Coronary artery (tissue), 2 donors: ENCODE measurements at places on chromosomes 3 and 15.

DNA sequence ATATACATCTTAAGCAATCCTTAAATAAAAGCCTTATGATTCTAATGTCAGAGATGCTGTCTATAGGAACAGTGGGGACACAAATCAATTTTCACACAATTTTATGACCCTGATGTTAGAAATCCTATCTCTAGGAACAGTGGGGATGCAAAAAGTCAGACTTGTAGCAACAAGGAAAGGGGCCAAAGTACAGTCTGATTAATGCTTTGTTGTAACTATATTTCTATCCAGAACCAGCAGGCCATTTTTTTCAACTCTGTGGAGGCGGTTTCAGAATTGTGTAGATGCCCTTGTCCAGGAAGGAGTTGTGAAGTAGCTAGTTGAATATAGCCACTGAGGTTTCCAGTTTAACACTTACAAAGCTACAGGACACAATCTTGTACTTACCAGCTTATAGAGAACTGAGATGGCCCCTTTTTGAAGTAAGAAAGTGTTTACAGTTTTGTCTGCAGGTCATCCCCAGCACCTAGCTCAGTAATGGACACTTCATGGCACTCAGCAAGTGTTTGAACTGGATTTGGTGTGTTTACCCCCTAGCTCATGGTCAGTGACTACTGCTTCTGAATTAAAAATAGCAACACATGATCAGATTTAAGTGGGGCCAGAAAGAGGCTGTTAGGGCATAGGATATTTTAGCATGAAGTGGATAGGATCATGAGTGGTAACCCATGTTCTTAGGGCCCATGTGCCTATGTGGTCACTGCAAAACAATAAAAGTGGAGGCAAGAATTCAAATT lies 54.3 kb downstream of the RAB7A start:
- DNase-seq = no peak

- peak; percentile 75 for DNase-seq
Measured at GRCh38 chr3:14791343-14791945, 27.3 kb upstream of the FGD5 start.

GRCh38 chr3:119195911-119196310 lies 22.5 kb downstream of the UPK1B start:
- DNase-seq = no peak

- no peak for DNase-seq
Measured at GRCh38 chr3:196666001-196666867, 26.7 kb downstream of the NRROS start.

- no peak for DNase-seq
Measured at GRCh38 chr3:141553055-141553454, 66.2 kb downstream of the RASA2 start.

GRCh38 chr3:125351814-125352456 lies 23.2 kb downstream of the ZNF148 start:
- DNase-seq = no peak

GRCh38 chr15:68385240-68385561 lies 46.8 kb downstream of the ITGA11 start:
- DNase-seq = peak; percentile 55

- no peak for DNase-seq
Measured at GRCh38 chr3:156902916-156903315, 76.8 kb downstream of the LEKR1 start.

- no peak for DNase-seq
Measured at GRCh38 chr3:124461838-124462632, 268.2 kb upstream of the UMPS start.

DNA sequence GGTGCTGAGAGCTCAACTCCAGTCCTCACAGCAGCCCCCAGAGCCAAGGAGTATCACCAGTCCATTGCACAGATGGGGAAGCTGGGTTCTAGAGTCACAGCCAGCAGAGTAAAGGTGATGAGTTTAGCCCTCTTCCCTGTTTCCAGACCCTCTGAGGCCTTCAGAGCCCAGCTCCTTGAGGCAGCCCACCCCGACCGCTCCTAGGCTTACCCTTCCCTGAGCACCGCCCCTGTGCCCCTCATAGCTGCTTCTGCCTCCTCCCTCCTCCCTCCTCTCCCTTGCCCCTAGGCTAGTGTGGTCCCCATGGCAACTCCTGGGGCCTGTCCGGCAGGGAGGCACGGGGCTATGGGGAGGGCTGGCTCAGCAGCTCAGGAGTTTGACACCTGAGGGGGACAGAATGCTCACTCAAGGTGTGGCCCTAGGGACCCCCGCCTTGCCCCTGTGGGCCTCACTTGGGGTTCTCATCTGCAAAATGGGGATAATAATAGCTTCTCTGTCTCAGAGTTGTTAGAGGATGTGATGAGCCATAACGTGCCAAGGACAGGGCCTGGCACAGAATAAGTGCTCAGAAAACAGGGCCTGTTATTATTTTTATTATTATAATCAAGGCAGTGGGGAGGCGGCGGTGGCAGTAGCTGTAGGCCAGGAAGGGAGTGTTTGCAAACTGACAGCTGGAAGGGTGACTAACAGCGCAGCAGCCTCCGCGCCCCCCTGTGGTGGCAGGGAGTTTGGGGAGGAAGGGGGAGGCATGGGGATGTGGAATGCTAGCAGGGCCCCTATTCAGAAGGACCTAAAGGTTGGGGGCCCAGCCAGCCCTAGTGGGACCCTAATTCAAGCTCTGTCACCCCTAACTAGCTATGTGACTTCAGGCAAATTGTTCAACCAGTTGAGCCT lies 11.5 kb downstream of the CSK start:
- DNase-seq = no peak

DNA sequence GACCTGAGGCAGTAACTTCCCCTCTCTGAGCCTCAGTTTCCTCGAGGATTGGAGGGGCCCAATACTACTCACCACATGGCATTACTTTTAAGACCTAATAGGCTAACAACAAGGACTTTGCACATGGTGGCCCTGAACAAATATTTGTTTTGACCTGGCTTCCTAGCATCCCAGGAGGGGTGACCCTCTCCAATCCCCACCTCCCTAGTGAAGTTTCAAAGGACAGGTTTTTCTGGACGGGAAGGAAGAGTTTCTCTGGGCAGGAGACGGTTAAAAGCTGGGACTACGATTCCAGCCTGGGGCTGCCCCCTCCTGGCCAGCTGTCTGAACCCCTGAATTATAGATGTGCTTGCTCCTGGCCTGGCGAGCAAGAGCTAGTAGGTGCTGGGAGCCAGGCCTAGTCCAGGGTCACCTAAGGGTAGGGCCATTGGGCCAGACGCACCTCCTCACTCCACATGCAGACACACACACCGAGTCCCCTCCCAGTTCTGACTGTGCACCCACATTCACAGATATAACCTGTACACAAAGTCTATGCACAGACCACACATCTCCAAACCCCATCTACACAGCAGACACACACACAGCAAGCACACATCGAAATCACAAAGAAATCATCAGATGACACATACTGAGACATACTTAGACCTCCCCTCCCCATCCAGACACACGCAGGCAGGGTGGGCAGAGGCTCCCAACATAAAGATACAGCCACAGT lies 2.7 kb upstream of the ISL2 start:
- no peak for DNase-seq

DNA sequence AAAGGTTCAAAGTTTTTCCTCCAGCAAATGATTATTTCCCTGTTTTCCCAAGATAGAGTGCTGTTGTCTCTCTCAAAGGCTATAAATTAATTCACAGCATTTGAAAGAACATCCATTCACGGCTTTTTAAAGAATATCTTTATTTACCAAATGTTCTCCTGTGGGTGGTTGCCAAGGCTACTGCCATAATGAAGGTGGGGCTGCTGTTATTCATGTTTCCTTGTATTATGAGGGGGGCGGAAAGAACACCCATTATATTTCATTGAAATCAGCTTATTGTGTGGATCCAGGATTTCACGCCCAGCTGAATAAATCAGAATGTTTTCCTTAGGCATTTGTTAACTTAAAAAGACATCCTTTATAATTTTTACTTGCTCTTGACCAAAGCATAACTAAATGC lies 10.1 kb downstream of the SRP14 start:
- no peak for DNase-seq

DNA sequence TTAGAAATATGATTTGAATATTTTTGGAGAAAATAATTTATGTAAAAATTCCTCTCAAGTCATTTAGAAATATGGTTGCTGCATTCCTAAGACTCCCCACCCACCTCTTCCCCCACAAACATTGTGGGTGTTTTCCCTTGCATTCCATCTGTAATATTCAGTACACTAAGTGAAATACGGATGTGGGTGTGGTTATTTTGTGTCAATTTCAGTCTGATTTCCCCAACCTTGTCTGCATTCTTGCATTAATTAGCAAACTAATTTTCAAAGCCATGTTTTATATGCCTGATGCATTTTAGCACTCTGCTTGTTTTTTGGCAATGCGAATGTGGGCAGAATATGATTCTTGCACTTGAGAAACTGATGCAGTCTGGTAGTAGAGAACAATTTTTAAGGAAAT lies 408.3 kb upstream of the RGMA start:
- DNase-seq = no peak

- DNase-seq = no peak
Measured at GRCh38 chr3:5016211-5017161, 37.2 kb downstream of the BHLHE40 start.

- DNase-seq = no peak
Measured at GRCh38 chr3:31157047-31157694, 262.7 kb upstream of the GADL1 start.

- DNase-seq = peak; percentile 16
Measured at GRCh38 chr3:139258276-139258675, 85.5 kb upstream of the MRPS22 start.

DNA sequence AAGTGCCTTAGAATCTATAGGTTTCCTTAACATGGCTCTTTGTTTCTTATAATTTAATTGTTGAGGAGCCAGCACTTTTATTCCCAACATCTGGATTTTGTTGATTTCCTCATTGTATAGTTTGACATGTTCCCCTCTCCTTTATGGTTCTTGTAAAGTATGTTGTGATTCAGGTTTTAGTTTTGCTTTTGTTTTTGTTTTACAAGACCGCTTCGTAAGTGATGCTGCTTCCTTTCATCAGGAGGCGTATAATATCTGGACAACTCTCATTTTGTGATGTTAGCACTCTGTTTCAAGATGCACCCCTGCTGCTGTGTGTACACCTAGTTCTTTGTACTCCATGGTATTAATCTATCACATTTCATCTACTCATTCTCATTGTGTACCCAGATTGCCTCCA lies 48.7 kb downstream of the SLC49A4 start:
- DNase-seq = no peak

- no peak for DNase-seq
Measured at GRCh38 chr3:146496251-146496650, 26.9 kb upstream of the PLSCR2 start.

GRCh38 chr3:169668072-169668956 lies 4.8 kb upstream of the MECOM start:
- DNase-seq = no peak

- peak; percentile 82 for DNase-seq
Measured at GRCh38 chr15:44712346-44713005, 1.2 kb downstream of the B2M start.

DNA sequence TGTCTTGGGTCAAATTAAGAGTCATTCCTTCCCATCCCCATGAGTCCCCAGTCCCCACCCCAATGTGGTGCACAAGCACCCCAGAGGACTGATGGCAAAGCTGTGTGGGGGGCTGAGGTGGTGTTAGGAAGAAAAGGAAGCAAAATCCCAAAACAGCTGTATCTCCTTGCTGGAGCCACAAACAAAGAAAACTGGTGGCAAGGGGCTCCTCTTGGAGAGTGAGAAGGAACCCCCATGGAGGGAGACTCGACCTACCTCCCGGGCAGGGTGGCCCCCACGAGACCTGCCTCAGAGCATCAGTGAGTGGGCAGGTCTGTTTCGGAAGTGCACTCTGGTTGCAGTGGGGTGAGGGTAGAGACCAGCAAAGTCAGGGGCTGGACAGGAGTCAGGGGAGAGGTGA lies 29.2 kb downstream of the PRR23E start:
- DNase-seq = no peak

- DNase-seq = no peak
Measured at GRCh38 chr3:189349772-189350171, 178.0 kb downstream of the TPRG1 start.

DNA sequence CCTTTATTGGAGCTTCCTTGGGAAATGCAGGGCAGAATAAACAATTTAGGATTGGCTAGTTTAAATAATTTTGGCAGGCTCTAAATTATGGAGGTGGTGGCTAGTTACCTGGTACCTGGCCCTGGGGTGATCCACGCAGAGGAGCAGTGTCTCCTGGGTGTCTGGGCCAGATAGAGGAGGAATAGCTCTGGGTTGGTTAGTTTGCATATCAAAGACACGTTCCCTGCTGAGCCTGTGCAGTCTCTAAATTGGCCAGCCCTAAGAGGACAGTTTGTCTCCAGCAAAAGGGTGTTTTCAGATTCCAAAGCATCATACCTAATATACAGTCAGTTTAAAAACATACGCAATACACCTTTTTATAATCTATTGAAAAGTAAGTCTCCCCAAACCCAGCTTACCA lies 333.3 kb upstream of the TPM1 start:
- no peak for DNase-seq

GRCh38 chr3:127762077-127762786 lies 60.1 kb downstream of the MGLL start:
- DNase-seq = no peak

GRCh38 chr3:37219266-37219665 lies 44.9 kb upstream of the LRRFIP2 start:
- no peak for DNase-seq

DNA sequence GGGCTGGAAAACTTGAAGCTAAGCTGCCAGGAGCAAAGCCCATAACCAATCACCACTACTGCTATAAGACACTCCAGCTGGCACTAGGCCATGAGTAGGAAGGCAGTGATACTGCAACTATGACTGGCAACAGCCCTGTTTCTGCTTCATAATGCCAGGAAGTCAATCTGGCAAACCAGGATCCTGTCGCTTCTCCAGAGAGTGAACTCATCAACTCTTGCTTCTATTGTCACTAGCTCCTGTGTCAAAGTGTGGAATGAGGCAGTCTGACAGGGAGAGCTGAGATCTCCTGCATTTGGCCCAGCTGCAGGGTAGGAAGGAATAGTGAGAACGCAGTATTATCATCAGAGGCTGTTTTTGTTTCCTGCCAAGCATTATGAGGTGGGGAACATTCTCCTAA lies 105.3 kb downstream of the CTNNB1 start:
- DNase-seq = no peak

DNA sequence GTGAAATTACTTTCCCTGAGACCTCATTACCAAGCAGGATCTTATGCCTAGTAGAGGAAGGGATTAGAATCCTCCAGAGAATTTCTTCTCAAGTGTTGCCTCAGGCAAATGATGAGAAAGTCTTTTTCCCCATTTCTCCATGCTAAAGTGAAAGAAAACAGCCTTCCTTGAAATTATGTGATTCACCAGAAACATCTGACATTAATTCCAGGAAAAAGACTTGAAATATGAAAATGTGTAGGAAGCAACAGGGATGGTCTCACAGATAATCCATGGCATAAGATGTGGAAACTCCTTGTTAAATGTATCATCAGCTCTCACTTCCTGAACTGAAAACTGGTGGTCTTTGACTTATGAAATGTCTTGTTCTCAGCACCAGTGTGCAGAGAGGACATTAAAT lies 17.9 kb upstream of the ABI3BP start:
- no peak for DNase-seq

GRCh38 chr15:65812916-65813315 lies 20.8 kb upstream of the DENND4A start:
- DNase-seq = no peak

DNA sequence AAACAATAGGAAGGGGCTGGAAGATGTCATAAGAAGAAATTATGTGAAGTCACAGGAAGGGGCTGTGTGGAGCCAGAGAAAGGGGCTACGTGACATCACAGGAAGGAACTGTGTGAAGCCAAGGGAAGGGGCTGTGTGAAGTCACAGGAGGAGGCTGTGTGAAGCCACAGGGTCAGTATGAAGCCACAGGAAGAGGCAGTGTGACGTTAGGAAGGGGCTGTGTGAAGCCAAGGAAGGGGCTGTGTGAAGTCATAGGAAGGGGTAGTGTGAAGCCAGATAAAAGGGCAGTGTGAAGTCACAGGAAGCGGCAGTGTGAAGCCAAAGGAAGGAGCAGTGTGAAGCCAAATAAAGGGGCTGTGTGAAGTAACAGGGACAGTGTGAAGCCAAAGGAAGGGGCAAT lies 32.5 kb downstream of the GASK1A start:
- no peak for DNase-seq
